ENCODE measurements at places on chromosomes 6 and 20.

DNA sequence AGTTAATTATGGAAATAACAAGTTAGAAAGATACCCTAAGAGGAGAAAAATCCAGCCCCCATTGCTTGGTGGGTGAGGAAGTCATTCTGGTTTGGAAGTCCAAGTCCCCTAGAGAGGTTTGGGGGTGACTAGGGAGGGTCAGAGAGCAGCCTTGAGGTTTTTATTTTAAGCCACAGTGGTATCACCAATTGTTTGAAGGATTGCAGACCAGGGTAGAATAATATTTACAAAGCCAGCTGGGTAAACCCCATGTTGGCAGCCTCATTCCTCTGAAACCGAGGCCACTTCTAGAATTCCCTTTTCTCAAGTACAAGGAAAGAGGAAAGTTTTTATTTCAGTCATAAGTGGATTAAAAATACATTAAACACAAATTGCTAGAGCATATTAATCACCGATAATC lies 99.7 kb downstream of the TMEM170B start:
- DNase-seq = no peak

DNA sequence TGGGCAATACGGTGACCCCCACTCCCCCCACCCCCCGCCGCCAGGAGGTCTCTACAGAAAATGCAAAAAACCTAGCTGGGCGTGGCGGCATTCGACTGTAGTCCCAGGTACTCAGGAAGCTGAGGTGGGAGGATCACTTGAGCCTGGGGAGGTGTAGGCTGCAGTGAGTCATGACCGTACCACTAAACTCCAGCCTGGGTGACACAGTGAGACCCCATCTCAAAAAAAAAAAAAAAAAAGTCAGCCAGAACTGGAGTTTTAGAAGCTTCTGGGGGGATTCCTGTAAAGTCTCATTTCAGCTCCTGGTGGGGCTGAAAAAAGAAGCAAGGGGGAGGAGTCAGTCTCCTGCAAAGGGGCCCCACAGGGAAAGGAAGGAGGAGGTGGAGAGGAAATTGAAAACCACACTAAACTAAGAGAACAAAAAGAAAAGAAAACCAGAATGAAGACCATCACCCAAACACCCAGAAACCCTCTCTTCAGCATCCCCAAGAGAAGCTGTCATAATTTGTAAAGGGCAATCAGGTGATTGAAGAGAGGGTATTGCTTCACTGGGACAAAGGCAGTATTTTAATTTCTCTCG lies 50.4 kb downstream of the NOL4L start:
- DNase-seq = no peak

- no peak for DNase-seq
Measured at GRCh38 chr6:35185302-35185681, 28.5 kb upstream of the SCUBE3 start.

- DNase-seq = no peak
Measured at GRCh38 chr6:34819571-34820480, 27.9 kb downstream of the BLTP3A start.

- no peak for DNase-seq
Measured at GRCh38 chr6:36917541-36918193, 31.9 kb downstream of the C6orf89 start.

DNA sequence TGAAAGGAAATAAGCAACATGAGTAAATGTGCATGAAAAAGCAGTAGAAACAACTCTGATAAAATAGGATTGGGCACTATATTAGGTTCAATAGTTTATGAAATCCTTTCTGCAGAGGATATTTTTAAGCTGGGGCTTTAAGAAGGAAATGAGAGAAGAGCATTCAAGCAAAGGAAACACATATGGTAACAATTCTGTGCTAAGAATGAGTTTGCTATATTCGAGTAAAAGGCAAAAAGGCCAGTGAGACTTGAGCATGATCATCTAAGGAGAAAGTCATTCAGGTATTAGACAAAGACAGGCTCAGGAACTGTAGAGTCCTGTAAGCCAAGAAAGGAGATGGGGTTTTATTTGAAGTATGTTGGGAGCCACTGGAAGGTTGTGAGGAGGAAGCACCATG lies 387.1 kb upstream of the FLRT3 start:
- no peak for DNase-seq

GRCh38 chr20:61765871-61766654 lies 299.6 kb downstream of the TAF4 start:
- no peak for DNase-seq
